ENCODE measurements at places on chromosomes 13 and 19.

- DNase-seq: no peak
Observed at GRCh38 chr13:41900918-41901317, 60.0 kb downstream of the VWA8 start.

DNA sequence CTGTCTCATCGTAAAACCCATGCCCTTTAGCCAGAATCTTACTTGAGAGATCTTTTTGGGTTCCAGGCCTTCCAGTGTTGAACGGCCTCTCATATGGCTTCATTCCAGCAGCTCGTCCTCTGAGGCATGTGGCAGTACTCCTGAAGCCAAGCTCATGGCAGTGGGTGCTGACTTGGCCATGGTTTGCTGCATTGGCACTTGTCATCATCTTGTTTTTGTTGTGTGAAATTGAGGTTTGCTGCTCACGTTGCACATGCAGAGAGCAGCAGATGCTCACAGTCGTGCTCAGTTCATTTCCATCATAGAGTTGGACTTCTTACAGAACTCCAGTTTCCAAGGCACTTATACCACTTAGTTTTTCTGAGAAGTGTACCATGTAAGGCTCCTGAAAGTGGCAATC is 14.9 kb downstream of the TEX29 start:
- no peak for DNase-seq

DNA sequence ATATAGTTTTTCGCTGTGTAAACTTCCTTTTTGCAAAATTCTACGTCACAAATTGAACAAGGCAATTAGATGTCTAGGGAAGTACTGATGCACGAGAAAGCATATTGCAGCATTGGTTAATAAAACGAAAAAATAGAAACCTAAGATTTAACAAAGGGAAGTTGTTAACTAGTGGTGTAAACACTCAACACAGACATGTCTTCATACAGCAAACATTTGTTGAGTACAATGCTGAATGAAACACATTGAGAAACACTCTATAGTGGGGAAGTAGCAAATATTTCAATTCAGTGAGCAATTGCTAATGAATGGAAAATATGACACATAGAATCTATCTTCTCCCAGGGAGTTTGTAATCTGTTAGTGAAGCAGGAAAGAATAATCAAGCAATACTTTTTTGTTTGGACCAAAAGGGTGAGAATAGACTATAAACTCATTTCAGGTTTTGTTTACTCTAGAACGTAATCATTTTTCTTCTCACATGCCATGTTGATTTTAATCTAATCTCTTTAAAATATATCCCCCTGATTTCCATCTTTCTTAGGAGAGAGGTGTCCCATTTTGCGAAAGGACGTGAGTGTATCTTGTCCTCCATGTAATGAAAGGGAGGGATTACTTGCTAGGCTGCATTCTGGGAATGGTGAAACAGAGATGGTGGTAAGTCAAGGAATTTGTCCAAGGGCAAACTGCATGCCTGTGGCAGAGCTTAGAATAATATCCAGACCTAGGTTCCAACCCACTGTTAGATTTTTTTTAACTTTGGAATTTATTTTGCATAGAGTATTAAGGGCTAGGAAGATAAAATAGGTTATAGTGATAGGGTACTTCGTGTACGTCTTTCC is 1.7 kb upstream of the ANKRD10 start:
- DNase-seq: no peak

DNA sequence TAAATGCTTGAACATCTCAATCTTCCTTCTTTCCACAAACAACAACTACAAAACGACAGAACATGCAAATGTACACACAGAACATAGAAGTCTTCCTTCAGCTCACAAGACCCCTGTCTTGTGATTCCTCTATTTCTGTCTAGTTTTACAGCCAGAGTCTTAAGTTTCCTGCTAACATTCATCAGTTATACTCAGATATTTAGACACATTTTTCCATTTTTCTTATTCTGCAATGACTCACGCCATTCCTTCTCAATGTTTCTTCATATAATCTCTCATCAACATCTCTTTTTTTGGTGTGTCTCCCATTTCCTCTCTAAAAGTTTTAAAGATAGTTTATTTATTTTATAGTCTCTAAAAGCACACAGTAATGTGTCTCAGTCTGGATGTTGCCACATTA is 1872.9 kb upstream of the PCDH20 start:
- DNase-seq: no peak

- no peak for DNase-seq
Observed at GRCh38 chr19:29641597-29641996, 23.7 kb upstream of the PLEKHF1 start.

DNA sequence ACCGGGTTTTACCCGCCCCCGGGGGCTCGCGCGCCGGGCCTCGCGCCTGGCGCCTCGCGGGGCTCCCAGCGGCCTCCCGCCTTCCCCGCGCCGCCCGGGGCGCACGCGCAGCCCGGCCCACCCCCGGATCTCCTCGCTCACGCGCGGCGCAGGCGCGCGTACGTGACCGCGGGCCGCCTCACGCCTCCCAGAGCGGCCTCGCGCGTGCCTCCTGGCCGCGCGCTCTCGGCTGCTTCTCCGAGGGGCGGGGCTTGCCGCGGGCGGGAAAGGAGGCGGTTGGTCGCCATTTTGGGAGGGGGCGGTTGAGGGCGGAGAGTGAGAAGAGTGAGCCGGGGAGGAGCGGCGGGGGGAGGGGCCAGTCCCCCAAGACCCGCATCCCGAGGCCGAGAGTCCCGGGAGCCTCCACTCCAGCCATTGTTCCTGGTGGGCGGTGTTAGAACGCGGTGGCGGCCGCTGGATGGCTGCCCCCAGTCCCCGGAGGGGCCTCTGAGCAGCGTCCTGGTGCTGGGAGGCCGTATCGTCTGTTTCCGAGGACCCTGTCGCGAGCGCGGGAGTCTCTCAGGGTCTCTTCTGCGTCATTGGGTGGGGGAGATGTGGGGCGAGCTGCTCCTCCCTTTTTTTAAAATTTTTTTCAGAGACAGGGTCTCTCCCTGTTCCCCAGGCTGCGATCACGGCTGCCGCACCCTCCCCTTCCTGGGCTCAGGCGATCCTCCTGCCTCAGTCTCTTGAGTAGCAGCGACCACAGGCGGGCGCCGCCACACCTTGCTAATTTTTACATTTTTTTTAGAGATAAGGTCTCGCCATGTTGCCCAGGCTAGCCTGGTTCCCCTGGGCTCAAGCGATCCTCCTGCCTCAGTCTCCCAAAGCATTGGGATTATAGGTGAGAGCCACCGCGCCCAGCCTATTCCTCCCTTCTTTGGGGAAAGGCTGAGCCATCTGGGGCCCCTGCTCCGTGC is at the start of gene ZNF541:
ZNF541 (minus strand) TSS at position 78 of the 956 bp plus-strand sequence. CDS start 17,292 bp downstream, outside the sequence.
- DNase-seq: no peak

DNA sequence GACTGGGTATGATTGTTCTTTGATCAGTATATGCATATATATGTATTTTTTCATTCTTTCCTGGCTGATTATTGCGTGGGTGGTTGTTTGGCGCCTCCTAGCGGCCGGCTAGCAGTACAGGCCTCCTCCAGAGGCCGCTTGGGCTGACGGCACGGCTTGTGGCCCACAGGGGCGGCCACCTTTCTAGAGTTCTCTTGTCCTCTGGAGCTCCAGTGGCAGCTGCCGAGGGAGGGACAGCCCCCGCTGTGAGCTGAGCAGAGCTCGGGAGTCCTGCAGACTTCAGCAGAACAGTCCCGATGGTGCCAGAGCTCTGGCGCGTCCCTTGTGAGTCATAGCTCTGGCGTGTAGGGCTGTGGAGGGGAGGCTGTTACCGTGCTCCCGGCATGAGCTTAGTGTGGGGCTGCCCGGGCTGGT is 22.5 kb upstream of the ZNF429 start:
- DNase-seq: no peak

DNA sequence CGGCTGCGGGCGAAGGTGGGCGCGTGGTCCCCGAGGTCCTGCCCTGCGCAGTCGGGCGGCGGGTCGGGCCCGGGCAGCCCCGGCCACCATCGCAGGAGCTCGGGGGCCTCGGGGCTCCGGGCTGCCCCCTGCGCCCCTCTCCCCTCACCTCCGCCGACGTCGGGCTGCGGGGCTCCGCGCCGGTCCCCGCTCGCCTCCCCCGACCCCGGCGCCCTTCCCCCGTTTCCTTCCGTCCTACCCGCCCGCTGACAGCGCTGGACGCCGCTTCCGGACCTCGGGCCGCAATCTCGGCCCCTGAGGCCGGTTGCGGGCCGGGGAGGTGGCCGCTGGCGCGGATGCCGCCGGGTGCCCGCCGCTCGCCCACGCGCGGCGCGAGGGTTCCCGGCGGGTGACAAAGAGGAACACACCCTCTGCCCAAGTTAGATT is 720 bp downstream of the FARP1 start:
- DNase-seq: no peak

DNA sequence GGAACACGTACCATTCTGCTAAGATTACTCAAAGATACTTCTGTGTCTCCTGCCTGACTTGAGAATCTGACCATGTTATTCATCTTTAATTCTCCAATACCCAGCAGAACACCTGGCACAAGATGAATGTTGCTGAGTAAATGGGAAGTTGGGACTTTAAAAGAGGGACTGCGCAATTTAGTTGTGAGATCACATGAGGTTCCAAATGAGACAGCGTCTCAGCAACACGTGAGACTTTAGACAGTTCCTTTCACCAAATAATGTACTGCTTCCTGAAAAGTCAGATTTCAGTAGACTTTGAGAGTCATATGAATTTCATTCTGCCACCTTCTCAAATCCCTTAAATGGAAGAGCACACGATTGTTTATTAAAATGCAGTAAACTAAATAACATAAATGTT is 36.7 kb downstream of the DOCK9 start:
- no peak for DNase-seq

DNA sequence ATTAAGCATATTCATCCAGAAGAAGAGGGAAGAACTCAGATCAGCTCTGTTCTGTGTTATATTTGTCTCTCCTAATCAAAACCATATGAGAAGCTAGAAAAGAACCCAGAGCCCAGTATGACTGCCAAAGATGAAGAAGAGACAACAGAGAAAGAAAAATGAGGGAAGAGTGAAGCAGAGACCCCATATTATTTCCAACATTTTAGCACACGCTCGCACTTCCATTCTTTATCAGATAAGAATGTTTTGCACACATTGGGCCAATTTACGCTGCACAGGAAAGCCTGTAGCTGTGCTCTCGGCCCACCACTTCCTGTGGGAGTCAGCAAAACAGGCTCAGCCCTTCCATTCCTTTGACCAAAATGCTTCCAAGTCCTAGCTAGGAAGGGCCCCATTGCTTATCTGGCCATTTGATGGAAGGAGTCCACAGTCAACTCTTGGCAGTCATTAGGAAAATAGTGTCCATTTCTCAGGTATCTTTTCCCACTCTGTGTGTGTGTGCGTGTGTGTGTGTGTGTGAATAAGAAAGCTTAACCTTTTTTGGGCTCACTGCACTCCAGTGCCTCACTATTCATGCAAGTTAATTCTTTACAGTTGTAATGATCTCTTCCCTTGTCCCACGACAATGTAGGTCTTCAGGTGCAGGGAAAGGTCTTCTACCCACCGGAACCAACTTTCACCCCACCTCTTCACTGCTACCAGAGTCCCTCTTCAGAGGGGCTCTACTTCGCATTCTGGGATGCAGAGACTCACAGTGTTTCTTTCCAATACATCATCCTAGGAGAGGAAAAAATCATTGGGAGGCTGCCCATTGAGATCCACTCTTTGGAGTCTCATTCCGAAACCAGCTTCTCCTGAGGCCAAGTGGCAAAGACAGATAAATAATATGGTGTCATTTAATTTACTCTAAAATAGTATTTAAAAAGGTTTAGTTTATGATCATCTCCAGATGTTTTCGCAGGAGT is 237.5 kb downstream of the COG6 start:
- DNase-seq: no peak

DNA sequence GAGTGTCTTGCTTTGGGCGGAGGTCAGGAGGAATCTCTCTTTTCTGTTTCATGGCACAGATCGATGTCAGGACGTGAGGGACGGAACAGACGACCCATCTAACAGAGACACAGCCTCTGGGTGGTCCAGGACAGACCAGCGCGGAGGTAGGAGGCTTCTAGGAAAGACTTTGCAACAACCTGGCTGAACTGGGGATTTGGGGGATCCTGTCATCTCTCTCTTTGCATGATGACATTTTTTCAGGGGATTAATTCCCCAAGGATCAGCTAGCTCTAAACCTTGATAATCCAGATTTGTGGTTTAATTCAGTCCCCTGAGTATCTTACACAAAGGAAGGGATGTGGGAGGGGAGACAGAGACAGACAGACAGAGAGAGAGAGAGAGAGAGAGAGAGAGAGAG is 14.4 kb downstream of the CABP5 start:
- no peak for DNase-seq

DNA sequence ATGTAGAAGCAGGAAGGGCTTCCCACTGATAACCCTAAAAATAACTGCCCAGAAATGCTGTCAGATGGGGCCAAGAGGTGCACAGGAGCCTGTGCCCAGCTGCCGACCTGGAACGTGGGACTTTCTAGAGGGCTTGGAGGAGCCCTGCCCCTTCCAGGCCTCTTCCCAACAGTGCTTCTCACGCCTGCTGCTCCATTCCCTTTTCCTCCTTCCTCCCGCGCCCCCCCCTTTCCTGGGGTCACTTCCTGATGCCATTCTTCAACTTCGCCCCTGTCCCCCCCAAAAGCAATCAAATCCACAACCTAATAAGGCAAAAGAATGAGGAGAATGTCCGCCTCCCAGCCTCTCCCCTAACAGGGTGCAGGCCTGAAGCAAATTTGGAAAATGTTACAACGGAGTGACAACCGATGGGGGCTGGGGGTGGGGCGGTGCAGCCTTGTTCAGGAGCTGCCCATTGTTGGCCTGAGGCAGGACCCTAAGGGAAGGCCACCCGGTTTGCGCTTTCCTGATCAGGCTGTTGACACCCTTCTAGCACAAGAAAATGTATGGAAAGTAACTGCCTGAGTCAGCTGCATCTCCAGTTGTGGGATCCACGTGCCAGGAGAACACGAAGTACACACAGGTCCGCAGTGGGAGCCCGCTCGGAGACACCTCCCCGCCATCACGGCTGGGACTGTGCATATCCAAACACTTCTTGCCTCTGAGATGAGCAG is 18.7 kb downstream of the ACTN4 start:
- DNase-seq: no peak

GRCh38 chr19:19820774-19821320 is 703 bp downstream of the ZNF506 start:
- DNase-seq: no peak

- DNase-seq: no peak
Observed at GRCh38 chr19:12913851-12914690, 5.0 kb downstream of the SYCE2 start.

GRCh38 chr13:30618930-30619279 is 1.2 kb downstream of the USPL1 start:
- no peak for DNase-seq

GRCh38 chr13:100436099-100436498 is 152.5 kb downstream of the GGACT start:
- DNase-seq: no peak

Data from NCI-H2171 treated with DMSO at 0.1 percent for 48 hours (cell line).